NCI-H345 (cell line): ENCODE measurements at places on chromosomes 2 and 18.
A peak's percentile ranks its signal among the peaks of the same experiment; 100 is the strongest.

- DNase-seq, result peak; percentile 77
Observed at GRCh38 chr2:124683536-124684428, 658.7 kb downstream of the CNTNAP5 start.

- DNase-seq, result no peak
Observed at GRCh38 chr18:24988253-24988840, 363.6 kb downstream of the ZNF521 start.

DNA sequence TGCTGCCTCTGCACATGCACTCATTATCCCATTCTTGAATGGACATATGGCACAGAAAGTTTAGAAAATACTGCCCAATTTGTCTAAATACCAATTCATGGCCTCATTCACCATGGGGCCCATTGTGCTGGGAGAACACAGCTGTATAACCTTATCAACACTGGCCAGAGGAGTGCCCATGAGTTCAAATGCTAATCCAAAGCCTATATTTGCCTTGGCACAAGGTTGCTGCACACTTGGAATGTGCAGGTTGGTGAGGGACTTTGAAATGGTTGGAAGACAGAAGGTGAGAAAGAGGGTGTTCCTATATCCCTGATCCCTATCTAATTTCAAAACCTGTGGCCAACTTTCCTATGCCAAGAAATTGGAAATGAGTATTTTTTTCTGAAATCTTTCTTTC lies 693.9 kb upstream of the ID2 start:
- no peak for DNase-seq

DNA sequence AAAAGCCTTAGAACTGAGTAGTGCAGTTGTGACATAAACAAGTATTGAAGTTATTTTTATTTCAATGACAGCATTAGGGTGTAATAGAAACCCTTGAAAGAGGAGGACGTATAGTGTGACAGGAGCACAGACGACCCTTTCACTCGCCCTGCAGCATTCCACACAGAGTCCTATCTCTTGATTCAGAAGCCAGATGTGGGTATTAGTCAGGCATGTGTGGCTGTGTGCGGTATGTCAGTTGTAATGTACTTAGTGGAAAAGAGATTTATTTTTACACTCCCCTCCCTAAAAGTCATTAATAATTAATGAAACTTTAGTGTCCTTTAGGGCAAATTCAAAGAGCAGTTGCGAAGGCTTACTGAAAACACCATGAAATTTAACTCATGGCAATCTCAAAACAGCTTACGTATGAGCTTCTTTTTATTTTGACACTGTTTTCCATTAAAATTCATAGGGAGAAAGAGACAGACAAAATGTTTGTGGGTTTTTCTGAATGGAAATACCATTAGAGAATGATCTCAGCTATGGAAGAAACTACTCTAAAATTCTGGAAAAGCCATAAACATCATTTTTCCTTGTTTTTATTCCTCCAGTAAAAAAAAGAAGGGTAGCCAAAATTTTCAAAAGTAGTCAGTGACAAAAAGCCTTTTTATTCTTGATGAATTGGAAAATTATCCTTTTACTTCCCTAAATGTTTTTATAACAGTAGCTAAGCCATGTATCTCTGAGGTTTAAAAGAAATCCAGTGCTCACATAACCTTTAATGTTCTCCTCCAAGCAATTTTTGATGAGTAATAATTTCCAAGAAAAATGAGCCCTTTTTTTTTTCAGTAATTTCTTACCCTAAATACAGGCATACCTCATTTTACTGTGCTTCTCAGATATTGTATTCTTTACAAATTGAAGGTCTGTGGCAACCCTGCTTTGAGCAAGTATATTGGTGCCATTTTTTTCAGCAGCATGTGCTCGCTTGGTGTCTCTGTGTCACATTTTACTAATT lies 84.0 kb upstream of the DSEL start:
- no peak for DNase-seq

DNA sequence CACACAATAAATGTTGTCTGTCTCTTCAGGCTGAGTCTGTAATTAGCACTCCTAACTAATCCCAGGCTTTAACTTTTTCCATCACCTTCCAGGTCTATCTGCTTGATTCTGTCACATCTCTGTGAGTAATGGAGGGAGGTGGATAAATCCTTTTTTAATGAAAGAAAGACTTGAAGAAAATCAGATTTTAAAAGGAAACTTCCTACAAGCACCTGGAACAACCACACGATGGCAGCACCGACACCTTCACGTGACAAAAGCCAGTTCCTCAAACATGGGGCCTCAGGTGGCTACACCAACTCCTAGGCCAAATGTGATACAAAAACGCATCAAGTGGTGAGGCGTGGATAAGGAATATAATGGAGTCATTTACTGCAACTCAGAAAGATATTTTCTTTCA lies 41.8 kb downstream of the TGFBRAP1 start:
- DNase-seq, result no peak

- no peak for DNase-seq
Observed at GRCh38 chr2:109654326-109655050, 40.3 kb downstream of the SOWAHC start.

DNA sequence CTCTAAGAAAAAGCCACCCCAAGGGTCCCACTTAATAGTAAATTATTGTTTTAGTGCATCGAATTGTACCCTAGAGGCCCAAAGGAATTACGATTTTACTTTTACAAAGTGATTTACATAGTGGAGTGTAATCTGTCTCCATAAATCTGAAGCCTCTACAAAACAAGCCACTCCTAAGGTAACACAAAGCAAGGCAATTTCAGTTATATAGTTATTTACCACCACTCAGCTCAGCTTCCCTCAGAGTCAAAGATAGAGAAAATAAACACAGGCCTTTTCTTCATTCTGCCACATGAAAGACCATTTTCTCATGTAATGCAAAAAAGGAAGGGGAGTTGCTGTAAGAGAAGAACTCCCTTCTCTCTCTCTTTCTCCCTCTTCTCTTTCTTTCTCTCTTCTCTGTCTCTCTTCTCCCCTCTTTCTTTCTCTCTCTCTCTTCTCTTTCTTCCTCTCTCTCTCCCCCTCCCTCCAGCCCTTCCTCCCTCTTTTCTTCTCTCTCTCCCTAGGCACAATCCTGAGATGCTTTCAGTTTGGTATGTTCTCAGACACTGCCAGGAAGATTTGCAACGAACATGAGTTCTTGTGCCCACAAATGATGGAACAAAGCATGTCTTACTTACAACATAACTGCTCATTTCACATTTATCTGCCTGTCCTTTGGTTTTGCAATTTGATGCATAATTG lies 264.5 kb downstream of the BCL2 start:
- DNase-seq, result no peak

- DNase-seq, result no peak
Observed at GRCh38 chr2:157320409-157320808, 5.2 kb downstream of the ERMN start.
